ENCODE measurements at places on chromosomes 4 and X. TPM values are rescaled to one million over a fixed set of nuclear protein-coding genes. Genes with fewer than 3 reads are reported as not detected.

GRCh38 chr4:185532293-185532692, 3.0 kb downstream of the PDLIM3 start:
- peaks cover 12% of the 10 kb centered on the region for H3K4me1 ChIP-seq
- H3K27ac ChIP-seq, result peak overlapping the region; percentile 99
- DNase-seq, result no peak
- H3K36me3 ChIP-seq, result peaks cover 64% of the 10 kb centered on the region

GRCh38 chrX:39904816-39905537, 192.8 kb downstream of the BCOR start:
- no peaks in the 10 kb centered on the region for H3K27me3 ChIP-seq
- no peak overlapping the region for H3K27ac ChIP-seq
- no peaks in the 10 kb centered on the region for H3K36me3 ChIP-seq
- H3K4me1 ChIP-seq, result peaks cover 4% of the 10 kb centered on the region

GRCh38 chr4:151486168-151486567, 77.2 kb downstream of the FHIP1A start:
- H3K4me3 ChIP-seq, result no peak overlapping the region
- no peaks in the 10 kb centered on the region for H3K27me3 ChIP-seq
- peaks cover 16% of the 10 kb centered on the region for H3K4me1 ChIP-seq
- no peak for DNase-seq
- H3K36me3 ChIP-seq, result no peaks in the 10 kb centered on the region

DNA sequence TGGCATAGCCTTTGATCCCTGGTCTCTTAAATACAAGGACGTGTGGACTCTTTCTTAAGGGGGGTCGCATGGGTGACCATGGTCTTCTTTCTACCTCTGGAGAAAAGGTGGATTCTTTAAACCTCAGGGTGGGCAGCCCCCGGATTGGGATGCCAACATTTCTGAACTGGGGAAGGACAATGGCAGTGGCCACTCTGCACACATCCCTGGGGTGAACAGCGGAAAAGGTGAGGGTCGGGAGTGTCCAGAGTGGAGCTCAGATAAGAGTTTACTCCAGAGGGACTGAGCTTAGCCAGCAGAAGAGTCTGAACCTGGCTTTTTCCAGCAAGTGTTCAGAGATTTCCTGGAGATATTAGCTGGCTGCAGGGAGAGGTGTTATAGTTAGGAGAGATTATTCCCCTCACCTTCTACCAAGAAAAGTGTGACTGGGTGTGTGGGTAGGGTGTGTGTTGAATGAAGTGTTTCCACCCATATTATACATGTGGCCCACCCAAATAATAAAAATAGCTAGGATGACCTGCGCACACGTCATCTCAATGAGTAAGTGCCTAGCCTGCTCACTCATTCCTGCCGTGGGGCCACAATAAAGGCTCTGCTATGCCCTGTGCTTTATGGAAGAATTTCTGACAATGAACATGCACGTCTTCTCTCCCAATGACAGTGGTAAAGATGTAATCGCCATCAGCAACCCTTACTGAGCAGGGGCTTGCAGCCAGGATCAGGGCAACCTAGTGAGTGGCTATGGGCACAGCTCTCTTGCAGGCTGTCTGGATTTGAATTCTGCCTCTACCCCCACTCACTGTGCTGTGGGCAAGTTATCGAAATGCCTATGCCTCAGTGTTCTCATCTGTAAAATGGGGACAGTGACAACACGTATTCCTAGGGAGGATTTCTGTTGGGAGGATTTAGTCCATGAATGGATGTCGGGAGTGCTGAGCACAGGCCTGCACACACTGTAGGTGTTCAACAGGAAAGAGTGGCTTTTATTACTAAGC, 76.6 kb downstream of the SLC2A9 start:
- no peak overlapping the region for H3K4me3 ChIP-seq
- DNase-seq, result no peak
- no peaks in the 10 kb centered on the region for H3K36me3 ChIP-seq
- H3K27me3 ChIP-seq, result no peaks in the 10 kb centered on the region

GRCh38 chr4:140219567-140219966, 65.6 kb upstream of the MAML3 start:
- no peaks in the 10 kb centered on the region for H3K27me3 ChIP-seq
- no peak overlapping the region for H3K4me3 ChIP-seq
- no peaks in the 10 kb centered on the region for H3K36me3 ChIP-seq
- no peak overlapping the region for H3K27ac ChIP-seq

DNA sequence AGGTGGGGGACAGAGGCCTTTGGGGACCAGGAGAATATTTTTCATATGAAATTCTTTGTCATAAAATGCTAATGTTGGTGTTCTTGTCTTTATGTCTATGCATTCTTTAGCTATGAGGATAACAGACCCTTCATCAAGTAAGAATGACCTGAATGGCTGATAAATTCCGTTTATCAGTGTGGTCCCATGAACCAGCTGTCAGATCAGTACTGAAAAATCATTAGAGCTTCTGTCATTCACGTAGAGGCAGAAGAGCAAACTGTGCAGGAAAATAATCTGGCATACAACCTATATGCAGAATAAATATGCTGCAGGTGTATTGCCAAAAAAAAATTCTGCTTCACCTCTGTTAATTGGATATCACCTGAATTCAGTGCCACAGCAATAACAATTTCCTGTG, 828.6 kb downstream of the ADGRL3 start:
- H3K4me1 ChIP-seq, result no peaks in the 10 kb centered on the region
- no peaks in the 10 kb centered on the region for H3K36me3 ChIP-seq
- H3K27ac ChIP-seq, result no peak overlapping the region
- no peak for DNase-seq
- no peaks in the 10 kb centered on the region for H3K27me3 ChIP-seq

DNA sequence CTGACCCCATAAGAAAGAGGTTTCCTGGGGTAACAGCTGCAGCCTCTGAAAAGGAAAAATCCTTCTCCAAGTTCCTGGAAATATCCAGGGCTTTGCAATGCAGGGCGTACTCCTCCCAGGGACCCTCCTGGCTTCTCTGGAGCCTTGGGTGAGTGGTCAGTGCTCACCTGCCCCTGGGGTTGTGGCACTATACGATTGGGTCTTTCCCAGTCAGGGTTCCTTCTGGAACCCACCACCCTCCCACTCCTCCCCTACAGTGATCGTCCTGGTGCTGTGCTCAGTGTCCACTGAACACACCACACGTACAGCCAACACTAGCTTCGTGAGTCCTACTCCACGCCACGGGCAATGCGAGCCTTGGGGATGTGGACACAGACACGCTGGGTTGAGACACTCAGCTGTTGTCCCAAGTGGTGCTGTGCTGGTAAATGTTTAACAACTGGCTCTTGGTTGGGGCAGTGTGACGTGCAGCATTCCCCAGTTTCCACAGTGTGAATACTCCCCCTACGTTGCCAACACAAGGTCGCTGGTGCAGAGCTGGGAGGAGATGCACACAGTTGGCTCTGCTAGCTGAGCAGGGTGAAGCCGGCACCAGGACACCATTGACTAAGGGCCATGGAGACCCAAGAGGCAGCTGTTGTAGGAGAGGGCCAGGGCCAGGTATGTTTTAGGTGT, 65.4 kb downstream of the HTRA3 start:
- peaks cover 15% of the 10 kb centered on the region for H3K4me1 ChIP-seq
- no peaks in the 10 kb centered on the region for H3K36me3 ChIP-seq
- H3K4me3 ChIP-seq, result no peak overlapping the region

DNA sequence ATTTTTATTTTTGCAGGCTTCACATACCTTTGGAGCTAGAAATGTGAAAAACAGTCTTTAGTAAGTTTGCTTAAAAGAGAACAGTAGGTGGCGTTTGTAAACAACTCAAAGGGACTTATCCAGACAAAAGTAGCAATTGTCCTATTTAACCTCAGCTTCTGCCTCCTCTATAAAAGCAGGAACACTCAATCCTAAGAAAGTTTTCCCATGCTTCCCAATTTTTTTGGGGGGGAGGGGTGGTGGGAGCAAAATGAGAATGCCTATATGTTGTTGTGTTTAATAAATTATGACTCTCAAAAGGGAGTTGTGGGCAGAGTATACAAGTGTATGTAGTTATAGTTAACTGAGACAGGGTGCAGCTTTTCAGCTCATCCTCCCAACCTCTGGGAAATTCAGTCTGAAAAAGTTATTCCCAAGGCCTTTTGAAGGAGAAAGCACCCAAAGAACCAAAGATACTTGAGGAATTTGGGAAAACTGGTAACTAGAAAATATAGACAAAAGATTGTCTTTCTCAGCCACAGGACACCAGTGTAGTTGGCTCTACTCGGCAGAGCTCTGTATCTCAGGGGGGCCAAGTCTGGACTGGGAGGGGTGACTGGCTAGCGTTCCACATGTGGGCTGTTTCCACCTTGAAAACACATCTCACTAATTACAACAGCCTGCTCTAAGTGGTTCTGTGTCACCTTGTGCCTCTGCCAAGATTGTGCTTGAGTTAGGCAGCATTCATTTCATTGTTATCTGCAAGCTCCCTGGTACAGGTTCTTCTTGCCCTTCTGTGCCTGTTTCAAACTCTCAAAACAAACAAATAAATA, 2.8 kb downstream of the SFRP2 start:
- H3K4me3 ChIP-seq, result no peak overlapping the region

DNA sequence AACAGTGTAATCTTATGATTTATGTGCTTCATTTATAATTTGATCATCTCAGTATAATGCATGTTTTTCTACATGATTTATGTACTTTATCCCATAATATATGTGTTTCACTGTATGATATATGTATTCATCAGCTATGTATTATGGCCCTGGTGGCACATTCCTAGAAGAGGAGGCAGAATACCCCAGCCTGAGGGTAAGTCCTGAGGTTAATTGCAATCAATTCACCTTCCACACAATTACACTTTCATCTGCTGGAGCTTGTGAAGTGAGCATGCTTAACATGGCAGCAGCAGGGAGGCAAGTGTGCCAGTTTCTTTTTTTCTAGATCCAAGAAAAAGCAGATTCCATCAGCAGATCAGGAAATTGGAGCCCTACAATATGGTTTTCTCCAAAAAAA, 81.2 kb downstream of the CXXC4 start:
- no peak for DNase-seq
- no peak overlapping the region for H3K27ac ChIP-seq
- H3K4me1 ChIP-seq, result no peaks in the 10 kb centered on the region
- H3K27me3 ChIP-seq, result no peaks in the 10 kb centered on the region
- no peaks in the 10 kb centered on the region for H3K36me3 ChIP-seq

- no peaks in the 10 kb centered on the region for H3K36me3 ChIP-seq
- no peaks in the 10 kb centered on the region for H3K4me1 ChIP-seq
- H3K27me3 ChIP-seq, result no peaks in the 10 kb centered on the region
Measured at GRCh38 chr4:57465321-57466056, 355.3 kb upstream of the IGFBP7 start.

- no peaks in the 10 kb centered on the region for H3K27me3 ChIP-seq
- no peaks in the 10 kb centered on the region for H3K36me3 ChIP-seq
- no peaks in the 10 kb centered on the region for H3K4me1 ChIP-seq
- H3K4me3 ChIP-seq, result no peak overlapping the region
Measured at GRCh38 chr4:136731025-136731424, 801.3 kb downstream of the PCDH18 start.

GRCh38 chr4:132662456-132662855, 486.6 kb upstream of the PCDH10 start:
- no peaks in the 10 kb centered on the region for H3K27me3 ChIP-seq
- no peak overlapping the region for H3K27ac ChIP-seq
- no peak overlapping the region for H3K4me3 ChIP-seq

DNA sequence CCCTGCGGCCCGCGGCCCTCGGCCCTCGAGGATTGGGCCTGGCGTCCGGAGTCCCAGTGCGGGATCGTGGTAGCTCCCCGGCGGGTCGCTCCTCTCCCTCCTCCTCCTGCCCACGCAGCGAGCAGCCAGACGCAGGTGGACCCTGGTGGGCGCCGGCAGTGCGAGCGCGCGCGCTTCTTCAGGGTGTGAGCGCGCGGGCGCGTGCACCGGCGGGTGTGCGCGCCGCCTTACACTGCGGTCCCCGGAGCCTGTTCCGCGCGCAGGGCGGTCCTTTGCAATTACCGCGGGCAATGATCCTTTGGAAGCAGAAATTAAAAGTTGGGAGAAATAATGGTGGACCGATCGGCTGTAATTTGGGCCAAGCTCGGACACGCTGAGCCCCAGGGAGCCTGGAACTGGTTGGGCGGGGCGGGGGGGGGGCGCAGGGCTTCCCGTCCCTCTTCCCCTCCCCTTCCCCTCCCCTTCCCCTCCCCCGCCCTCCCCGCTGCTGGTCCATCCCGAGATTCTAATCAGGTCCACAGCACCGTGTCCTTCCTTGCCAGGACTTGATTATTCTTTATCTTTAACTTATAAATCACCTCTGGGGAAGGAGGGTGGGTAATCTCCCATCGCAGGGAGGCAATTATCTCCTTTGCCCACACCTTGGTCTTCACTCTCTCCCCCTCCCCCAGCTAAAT, 1.6 kb upstream of the NKX1-1 start:
- no peak for DNase-seq
- peaks cover 14% of the 10 kb centered on the region for H3K4me1 ChIP-seq
- no peaks in the 10 kb centered on the region for H3K36me3 ChIP-seq
- peaks cover 5% of the 10 kb centered on the region for H3K27me3 ChIP-seq
- no peak overlapping the region for H3K4me3 ChIP-seq

- no peak for DNase-seq
- H3K27ac ChIP-seq, result no peak overlapping the region
- H3K4me1 ChIP-seq, result no peaks in the 10 kb centered on the region
- H3K36me3 ChIP-seq, result no peaks in the 10 kb centered on the region
Measured at GRCh38 chr4:178174756-178175155, 732.5 kb upstream of the AGA start.

- H3K4me3 ChIP-seq, result no peak overlapping the region
- no peaks in the 10 kb centered on the region for H3K4me1 ChIP-seq
- DNase-seq, result no peak
- H3K36me3 ChIP-seq, result no peaks in the 10 kb centered on the region
- H3K27me3 ChIP-seq, result no peaks in the 10 kb centered on the region
Measured at GRCh38 chr4:147134536-147135210, 189.0 kb upstream of the TTC29 start.

- no peak overlapping the region for H3K4me3 ChIP-seq
- DNase-seq, result no peak
- H3K27me3 ChIP-seq, result no peaks in the 10 kb centered on the region
- no peaks in the 10 kb centered on the region for H3K4me1 ChIP-seq
Measured at GRCh38 chr4:31467781-31468180, 747.6 kb downstream of the PCDH7 start.

The UCP1 gene
- not detected for total RNA-seq

The MTNR1A gene
- total RNA-seq, result not detected

The CDKN2AIP gene
- 6.9 TPM for total RNA-seq

The MPC1L gene
- total RNA-seq, result not detected

The SPCS3 gene
- total RNA-seq, result 49.1 TPM

The SPACA5 gene
- not detected for total RNA-seq

The RBM46 gene
- not detected for total RNA-seq
